ENCODE measurements at places on chromosomes 7 and 10. TPM values are rescaled to one million over a fixed set of nuclear protein-coding genes. Genes with fewer than 3 reads are reported as not detected.

Gene TCAF2
- total RNA-seq: 1.9 TPM

DNA sequence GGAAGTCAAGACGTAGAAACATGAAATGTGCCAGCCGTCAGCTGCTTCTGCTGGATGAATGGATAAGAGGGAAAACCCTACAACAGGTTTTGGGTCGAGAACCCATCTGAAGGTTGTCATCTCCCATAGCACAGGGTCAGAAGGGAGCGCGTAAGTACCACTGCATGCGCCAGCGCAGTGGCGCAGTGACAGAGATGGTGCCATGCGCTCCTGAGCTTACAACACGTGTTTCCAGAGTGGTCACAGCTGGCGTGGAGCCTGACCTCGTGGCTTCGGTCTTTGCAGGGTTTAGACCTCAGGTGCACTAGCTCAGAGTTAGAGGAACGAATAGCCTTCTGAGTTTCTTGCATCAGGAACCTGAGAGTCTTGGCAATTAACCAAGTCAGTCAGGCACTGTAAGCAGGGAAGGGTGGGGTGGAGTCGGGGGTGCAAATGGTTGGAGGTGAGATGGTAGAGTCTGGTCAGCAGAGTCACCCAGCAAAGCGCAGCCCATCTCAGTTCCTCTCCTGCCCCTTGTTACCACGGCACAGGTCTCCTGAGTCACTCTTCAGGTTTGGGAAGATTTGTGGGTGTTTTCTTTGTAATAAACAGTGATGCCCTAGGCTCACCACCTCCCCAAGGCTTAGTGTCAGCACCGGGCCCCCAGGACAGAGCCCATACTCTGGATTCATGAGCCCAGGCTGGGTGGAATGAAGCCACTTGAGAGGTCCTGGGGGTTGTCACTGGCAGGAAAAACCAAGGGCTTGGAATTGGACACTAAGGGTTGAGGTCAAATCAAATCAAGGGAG is 84.1 kb upstream of the PPIF start:
- H3K27me3 ChIP-seq: no peaks in the 10 kb centered on the region
- no peak for DNase-seq
- H3K4me3 ChIP-seq: no peak overlapping the region
- H3K4me1 ChIP-seq: peaks cover 20% of the 10 kb centered on the region

Gene FKBP6
- total RNA-seq: not detected

DNA sequence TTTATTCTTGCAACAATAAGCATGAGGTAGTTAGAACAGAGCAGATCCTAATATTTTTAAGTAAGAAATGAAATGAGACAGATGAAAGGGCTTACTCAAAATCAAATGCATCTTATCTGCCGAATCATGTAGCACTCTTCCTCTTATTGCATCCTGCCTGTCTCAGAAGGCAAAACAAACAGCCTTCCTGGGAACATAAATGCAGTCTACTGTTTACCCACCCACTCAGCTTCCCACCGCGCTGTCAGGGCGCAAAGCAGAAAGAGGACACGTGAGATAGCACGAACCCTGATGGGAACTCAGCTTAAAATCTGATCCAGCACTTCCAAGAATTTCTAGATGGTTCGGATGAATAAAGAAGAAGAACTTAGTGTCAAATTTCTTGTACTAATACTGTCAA is 114.4 kb upstream of the CDK1 start:
- H3K36me3 ChIP-seq: no peaks in the 10 kb centered on the region
- no peak overlapping the region for H3K27ac ChIP-seq
- H3K27me3 ChIP-seq: no peaks in the 10 kb centered on the region
- DNase-seq: no peak
- no peak overlapping the region for H3K4me3 ChIP-seq
